ENCODE measurements at places on chromosomes 12 and 14.

- DNase-seq, result no peak
These were observed 31.6 kb upstream of the FRS2 start for GRCh38 chr12:69438539-69438938.

GRCh38 chr12:96985515-96986362, 78.7 kb downstream of the NEDD1 start:
- peak; percentile 34 for DNase-seq

DNA sequence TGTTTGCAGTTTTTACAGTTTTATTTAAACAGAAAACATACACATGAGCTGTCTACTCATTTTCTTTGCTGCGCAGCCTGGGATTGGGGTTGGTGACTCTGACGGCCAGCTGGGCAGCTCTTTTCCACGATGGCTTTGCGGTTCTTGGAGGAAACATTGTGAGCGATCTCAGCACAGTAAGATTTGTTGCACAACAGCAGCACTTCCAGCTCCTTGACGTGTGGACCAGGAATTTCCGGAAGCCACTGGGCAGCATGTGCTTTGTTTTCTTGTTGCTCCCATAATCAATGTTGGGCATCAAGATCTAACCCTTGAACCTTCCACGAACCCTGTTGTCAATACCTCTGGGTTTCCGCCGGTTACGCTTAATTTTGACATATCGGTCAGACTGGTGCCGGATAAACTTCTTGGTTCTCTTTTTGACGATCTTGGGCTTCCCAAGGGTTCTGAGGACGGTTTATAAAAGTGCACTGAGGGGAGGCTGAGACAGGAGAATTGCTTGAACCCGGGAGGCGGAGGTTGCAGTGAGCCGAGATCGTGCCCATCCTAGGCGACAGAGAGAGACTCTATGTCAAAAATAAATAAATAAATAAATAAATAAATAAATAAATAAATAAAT, 21.8 kb downstream of the FKBP11 start:
- DNase-seq, result no peak

GRCh38 chr14:104865631-104866441, 768 bp downstream of the CEP170B start:
- peak; percentile 59 for DNase-seq

DNA sequence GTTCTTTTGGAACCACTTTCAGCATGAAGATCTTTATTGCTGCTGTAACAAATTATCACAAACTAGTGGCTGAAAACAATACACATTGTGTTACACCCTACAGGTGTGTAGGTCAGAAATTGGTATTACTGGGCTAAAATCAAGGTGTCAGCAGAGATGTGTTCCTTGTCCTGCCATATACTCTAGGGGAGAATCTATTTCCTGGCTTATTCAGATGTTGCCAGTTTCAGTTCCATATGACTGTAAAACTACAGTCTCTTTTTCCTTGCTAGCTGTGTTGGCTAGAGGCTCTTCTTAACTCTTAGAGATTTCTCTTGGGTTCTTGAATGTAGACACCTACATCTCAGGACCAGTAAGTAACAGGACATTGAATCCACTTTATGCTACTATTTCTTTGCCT, 215.6 kb upstream of the PPFIA2 start:
- DNase-seq, result no peak

GRCh38 chr12:59113831-59114615, 193.7 kb upstream of the LRIG3 start:
- peak; percentile 67 for DNase-seq

DNA sequence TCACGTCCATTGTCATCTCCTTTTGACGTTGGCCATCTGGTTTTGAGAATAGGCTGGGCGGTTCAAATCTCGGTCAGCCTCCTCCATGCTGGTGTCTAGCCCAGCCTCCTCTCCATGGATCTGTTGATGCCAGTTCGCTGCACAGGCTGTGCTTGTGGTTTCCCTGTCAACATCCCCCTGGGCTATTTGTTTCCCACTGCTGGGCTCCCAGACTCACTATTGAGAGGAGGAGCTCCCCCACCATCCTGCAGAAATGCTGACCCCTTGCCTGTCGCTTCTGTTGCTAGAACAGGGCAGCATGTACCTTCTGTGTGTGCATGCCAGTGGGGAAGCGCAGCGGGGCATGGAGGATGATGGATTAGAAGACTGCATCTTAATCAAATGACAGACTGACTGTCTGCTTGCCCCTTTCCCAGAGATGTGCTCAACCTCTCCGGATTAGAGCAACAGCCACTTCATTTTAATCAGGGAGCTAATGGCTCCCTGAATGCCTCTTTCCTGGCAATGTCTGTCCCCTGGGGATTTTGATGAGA, 170.5 kb downstream of the TSPAN9 start:
- no peak for DNase-seq

GRCh38 chr12:14126692-14127091, 145.3 kb upstream of the GRIN2B start:
- no peak for DNase-seq

GRCh38 chr14:81211844-81212243, 8.9 kb downstream of the GTF2A1 start:
- peak; percentile 10 for DNase-seq

GRCh38 chr12:51028813-51029150, 2.6 kb upstream of the SLC11A2 start:
- DNase-seq, result no peak

DNA sequence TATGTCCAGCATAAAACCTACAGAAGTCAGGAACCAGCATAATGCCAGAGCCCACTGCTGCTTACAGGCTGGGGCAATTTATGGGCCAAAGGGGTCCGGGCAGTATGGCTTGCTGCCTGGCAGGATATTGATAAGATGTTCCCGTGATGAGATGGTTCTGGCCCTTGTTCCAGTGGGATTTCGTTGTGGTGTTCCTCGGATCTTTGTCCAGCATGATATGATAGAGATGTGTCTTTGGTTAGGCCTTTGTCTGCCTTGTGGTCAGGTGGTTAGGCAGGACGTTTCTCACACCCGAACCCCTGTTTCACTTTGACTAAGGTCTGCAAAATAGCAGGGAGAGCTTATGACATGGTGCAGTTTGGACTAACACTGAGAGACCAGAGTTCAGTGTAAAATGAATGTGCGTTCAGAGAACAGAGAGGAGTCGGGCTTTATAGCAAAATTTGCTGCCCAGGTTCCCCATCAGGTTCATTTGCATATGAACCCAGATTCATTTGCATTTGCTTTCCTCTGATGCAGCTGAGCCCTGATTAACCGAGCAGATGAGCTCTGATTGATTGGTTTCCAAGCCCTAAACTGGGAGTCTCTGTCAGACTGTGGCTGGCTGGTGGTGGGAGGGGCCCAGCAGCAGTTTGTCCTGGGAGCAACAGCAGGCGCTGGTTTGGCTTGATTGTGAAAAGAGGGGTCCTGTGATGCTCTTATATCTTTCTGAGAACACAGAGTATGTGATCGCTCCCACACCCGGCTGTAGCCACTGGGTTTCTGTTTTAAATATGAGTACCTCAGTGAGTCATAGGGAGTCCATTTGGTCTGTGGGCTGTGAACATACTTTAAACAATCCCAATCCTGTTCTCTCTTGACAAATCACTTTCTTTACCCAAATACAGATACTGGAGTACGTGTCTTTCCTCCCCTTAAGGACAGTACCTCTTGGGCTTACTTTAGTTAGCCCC, 156.3 kb upstream of the PZP start:
- peak; percentile 65 for DNase-seq

DNA sequence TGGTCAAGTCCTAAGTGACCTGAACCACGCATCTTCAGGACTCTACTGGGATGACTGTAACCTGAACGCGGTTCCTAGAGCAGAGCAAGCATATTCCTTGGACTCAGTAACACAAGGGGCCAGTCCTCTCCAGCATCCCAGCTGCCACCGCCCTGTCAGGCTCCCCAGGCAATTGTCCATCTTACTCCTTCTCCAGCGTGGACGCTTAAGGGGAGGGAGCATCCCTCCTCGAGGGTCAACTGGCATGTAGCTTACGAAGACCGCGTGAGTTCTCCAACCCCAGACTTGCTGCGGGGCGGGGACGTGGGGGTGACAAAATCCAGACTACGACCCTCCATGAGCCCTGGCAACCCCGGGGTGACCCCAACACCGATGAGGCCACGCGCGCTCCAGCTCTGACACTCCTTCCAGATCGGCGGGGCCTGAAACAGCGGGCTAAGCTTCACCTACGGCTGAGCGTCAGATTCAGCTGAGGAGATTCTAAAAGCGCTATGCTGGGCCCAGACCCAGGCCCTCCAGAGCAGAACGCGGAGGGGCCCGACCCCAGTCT, 846 bp upstream of the MTHFD1 start:
- DNase-seq, result no peak

DNA sequence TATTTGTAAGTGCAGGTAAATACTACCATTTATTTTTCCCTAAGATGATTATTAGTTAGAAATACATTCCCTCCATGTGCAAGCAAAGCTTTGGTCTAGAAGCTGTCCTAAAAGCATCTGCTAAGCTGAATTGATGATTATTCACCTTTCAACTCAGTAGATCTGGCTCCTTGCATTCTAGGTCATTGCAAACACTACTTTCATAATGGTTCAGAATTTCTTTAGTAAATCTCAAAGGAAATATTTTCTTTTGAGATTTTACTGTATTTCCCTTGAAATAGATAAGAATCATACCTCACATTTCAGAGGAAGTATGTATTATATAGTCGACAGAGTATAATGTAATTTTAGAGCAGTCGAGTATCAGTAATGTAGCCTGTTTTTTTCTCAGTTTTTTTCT, 2.4 kb downstream of the ETNK1 start:
- no peak for DNase-seq

DNA sequence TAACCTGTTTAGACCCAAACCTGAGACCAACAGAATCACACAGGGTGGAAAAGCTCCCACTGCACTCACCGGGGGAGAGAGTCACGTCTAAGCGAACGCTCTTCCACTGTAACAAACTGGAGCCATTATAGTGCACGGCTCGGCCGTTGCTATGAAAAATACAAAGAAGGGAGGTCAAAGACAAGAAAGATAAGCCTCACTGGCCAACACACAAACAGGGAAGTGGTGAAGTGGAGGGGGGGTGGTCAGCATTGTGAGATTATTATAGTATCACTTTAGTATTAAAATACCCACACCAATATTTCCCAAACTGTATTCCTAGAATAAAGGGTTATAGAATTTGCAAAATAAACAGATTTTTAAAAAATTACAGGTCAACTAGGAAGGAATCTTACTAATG, 90.9 kb downstream of the TRAFD1 start:
- DNase-seq, result no peak

GRCh38 chr14:68511129-68512047, 281.5 kb downstream of the ZFP36L1 start:
- DNase-seq, result no peak

GRCh38 chr12:4164188-4164558, 109.4 kb upstream of the CCND2 start:
- DNase-seq, result no peak
